ENCODE measurements at places on chromosomes 4 and X.
A peak's percentile ranks its signal among the peaks of the same experiment; 100 is the strongest.

- no peak for DNase-seq
Observed at GRCh38 chr4:55617587-55618197, 18.4 kb downstream of the NMU start.

DNA sequence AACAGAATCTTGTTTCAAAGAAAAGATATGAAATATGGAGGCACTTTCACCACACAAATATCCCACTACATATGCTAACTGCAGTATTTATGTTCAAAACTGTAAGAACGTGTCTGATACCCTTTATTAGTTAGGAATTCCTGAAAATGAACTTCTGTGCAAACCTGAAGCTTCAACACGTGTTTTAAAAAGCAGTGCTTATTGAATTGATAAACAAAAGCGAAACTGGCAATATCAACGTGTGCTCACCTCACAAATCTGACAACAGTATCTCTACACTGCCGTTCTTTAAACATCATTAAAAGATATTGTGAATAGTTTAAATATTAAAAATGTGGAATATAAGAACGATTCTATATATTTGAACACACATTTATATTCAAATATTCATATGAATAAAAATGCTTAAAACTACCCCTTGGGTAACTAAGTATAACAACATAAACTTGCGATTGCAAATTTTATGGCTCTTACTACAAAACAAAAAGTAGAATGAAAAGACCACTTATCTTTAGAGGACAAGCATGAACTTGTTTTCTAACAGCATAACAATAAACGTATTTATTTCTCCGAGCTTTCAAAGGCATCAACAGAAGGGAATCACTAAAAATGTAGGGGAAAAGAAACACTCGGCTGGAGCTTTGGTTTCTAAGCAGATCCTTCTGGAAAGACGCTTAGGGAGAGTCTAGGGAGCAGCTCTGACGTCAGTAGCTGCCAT lies at the start of gene LRP2BP:
Gene LRP2BP (minus strand): TSS at position 687 of the 718 bp plus-strand sequence. CDS start 17,738 bp downstream, outside the sequence.
- DNase-seq = peak; percentile 99

GRCh38 chr4:1217366-1217765 lies 31.6 kb downstream of the CTBP1 start:
- no peak for DNase-seq

GRCh38 chr4:186723292-186724057 lies at the start of gene FAT1:
FAT1 (minus strand) TSS chr4:186723856; CDS start chr4:186709827, 14,029 bp downstream.
- DNase-seq = peak; percentile 95

- DNase-seq = no peak
Observed at GRCh38 chr4:102007959-102008425, 217.5 kb downstream of the BANK1 start.

DNA sequence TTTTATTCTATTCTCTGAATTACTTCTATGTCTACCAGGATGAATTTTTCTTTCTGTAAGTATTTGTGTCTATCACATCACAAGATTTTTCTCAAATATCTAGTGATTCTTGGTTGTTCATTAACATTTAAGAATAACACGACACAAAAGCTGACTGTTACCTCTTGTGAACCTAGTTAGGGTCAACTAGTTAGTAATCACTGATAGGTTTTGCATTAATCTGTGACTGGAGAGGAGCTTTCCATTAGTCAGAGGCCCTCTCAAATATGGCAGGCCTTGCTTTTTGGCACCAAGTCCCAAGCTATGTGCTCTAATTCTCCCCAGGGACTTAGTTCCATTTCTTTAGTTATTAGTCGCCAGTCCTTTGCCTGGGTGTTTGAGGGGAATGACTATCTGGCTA lies 259.2 kb downstream of the CFAP299 start:
- DNase-seq = no peak

GRCh38 chrX:12865359-12865758 lies 1.5 kb upstream of the TLR7 start:
- peak; percentile 42 for DNase-seq

- DNase-seq = no peak
Observed at GRCh38 chr4:55297346-55297745, 48.7 kb upstream of the SRD5A3 start.

DNA sequence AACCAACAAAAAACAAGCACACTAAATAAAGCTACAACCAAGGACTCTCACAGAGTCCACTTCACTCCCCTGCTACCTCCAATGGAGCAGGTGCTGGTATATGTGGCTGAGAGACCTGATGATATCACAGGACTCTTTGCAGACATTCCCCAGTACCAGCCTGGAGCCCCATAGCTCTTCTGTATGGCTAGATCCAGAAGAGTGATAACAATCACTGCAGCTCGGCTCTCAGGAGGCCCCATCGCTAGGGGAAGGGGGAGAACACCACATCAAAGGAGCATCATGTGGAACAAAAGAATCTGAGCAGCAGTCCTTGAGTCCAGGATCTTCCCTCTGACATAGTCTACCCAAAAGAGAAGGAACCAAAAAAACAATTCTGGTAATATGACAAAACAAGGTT lies 237.1 kb upstream of the TLL1 start:
- DNase-seq = no peak

- DNase-seq = no peak
Observed at GRCh38 chrX:54419559-54420302, 20.5 kb upstream of the TSR2 start.

- no peak for DNase-seq
Observed at GRCh38 chrX:116357329-116357728, 79.1 kb upstream of the SLC6A14 start.

GRCh38 chr4:127414951-127415606 lies 217.7 kb upstream of the INTU start:
- peak; percentile 53 for DNase-seq

GRCh38 chrX:140071037-140071436 lies 105.7 kb upstream of the CXorf66 start:
- no peak for DNase-seq

Data from muscle of leg (tissue), 16 donors.